Lung (tissue), 17 donors: ENCODE measurements at places on chromosomes 16 and 17. TPM values are rescaled to one million over a fixed set of nuclear protein-coding genes. Genes with fewer than 3 reads are reported as not detected.

DNA sequence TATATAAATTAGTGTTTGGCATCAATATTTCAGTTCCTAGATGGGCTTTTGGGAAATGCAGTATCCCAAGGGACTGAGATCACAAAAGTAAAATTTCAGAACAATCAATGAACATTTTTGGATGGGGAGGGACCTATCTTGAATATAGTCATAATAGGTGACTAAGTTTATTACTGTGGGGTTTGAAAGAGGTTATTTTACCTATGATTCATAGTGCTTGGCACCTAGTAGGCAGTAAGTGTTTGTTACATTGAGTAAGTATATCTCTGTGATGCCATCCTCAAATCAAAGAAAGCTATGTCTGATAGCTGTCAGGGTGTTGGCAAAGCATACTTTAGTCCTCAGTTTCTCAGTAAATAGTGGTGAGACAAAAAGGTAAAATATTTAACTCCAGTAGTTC is 36.9 kb downstream of the ZNF207 start:
- no peaks in the 10 kb centered on the region for H3K27me3 ChIP-seq
- no peak for DNase-seq
- H3K36me3 ChIP-seq: peaks cover 11% of the 10 kb centered on the region

DNA sequence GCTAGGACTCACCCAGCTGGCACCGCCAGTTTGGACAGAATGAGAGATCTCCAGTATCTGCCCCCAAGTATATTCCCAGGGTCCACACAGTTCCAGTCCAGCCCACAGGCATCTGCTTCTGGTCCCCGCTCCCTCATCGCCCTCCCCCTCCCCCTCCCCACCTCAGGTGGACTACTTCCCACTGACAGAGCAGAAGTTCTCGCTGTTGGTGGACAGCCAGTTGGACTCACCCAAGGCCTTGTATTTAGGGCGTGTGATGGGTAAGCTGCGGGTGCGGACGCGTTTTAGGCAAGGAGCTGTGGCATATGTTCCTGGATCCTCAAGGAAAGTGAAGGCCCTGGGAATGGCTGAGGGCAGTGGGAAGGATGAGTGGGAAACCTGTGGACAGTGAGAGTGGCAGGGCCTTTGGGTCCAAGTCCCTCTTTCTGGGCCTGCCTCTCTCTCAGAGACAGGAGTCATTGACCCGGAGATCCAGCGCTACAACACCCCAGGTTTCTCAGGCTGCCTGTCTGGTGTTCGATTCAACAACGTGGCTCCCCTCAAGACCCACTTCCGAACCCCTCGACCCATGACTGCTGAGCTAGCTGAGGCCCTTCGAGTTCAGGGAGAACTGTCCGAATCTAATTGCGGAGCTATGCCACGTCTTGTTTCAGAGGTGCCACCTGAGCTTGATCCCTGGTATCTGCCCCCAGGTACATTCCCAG is 14.9 kb downstream of the CNTNAP1 start:
- no peak overlapping the region for H3K4me3 ChIP-seq
- peaks cover 12% of the 10 kb centered on the region for H3K36me3 ChIP-seq

DNA sequence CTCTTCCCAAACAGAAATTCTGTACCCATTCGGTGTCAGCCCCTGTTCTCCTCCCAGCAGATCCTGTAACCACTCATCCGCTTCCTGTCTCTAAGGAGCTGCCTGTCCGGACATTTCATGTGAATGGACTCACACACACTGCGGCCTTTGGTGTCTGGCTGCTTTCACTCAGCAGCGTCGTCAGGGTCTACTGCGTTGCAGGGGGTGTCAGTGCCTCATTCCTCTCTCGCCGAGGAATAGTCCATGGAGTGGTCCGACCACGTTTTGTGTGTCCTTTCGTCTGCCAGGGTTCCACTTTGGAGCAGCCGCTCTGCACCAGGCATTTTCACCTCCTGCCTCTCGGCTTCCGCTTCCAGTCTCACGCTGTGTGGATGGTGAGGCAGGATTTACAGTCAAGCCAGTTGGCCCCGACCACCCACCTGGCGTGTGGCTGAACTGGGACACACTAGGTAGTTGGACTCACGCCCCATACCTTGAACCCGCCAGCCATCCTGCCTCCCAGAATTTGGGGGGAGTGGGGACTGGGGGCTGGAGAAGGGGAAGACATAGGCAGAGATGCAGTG is 188.2 kb upstream of the CIBAR2 start:
- peak; percentile 47 for DNase-seq
- H3K36me3 ChIP-seq: no peaks in the 10 kb centered on the region
- no peak overlapping the region for H3K4me3 ChIP-seq
- H3K4me1 ChIP-seq: peaks cover 32% of the 10 kb centered on the region
- no peaks in the 10 kb centered on the region for H3K27me3 ChIP-seq

DNA sequence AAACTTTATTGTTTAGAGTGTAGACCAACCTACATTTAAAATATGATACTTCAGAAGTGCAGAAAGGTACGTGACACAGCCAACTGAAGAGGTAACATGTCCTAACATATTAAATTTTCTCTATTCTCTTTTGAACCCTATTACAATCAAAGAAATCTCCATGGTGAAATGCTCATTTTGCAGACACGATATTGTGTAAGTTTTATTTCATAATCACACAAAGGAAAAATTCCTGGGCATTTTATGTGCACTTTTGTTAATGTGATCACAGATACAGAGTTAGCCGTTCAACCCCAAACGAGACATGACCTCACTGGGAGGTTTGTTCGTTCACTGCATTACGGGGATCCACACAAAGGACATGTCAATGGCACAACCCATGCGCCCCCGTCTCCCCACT is 21.8 kb downstream of the KCNJ16 start:
- H3K27ac ChIP-seq: no peak overlapping the region
- H3K4me1 ChIP-seq: peaks cover 1% of the 10 kb centered on the region
- H3K36me3 ChIP-seq: no peaks in the 10 kb centered on the region
- H3K4me3 ChIP-seq: no peak overlapping the region
- H3K27me3 ChIP-seq: no peaks in the 10 kb centered on the region

GRCh38 chr17:55186937-55187770 is 77.6 kb upstream of the HLF start:
- DNase-seq: no peak
- no peaks in the 10 kb centered on the region for H3K27me3 ChIP-seq
- H3K27ac ChIP-seq: no peak overlapping the region
- no peak overlapping the region for H3K4me3 ChIP-seq
- peaks cover 1% of the 10 kb centered on the region for H3K4me1 ChIP-seq

DNA sequence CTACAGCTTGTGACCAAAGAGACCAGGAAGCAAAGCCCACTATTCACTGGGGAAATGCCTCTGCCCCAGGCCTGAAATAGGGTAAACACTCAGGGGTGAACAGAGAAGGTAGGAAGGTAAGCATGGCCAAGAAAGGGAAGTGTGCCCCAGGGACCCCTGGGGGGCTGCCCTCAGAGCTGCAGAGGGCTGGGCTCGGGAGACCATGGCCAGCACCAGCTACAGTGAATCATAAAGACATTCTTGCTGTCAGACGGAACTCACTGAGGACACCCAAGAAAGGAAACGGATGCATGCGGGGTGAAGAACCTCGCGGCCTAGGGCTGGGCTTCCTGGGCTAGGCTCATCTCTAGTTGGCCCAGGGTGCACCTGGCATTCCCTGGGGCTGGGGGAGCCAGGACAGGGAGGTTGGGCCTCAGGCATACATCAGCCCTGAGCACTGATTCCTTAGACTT is 9.6 kb downstream of the HIC1 start:
- H3K4me1 ChIP-seq: peaks cover 36% of the 10 kb centered on the region
- DNase-seq: peak; percentile 33
- H3K27ac ChIP-seq: peak overlapping the region; percentile 59
- H3K27me3 ChIP-seq: no peaks in the 10 kb centered on the region
- H3K36me3 ChIP-seq: peaks cover 29% of the 10 kb centered on the region

GRCh38 chr17:31388770-31389656 is 2.5 kb upstream of the RAB11FIP4 start:
- no peaks in the 10 kb centered on the region for H3K4me1 ChIP-seq
- H3K36me3 ChIP-seq: no peaks in the 10 kb centered on the region
- no peak overlapping the region for H3K27ac ChIP-seq
- no peak for DNase-seq
- no peak overlapping the region for H3K4me3 ChIP-seq
- no peaks in the 10 kb centered on the region for H3K27me3 ChIP-seq

DNA sequence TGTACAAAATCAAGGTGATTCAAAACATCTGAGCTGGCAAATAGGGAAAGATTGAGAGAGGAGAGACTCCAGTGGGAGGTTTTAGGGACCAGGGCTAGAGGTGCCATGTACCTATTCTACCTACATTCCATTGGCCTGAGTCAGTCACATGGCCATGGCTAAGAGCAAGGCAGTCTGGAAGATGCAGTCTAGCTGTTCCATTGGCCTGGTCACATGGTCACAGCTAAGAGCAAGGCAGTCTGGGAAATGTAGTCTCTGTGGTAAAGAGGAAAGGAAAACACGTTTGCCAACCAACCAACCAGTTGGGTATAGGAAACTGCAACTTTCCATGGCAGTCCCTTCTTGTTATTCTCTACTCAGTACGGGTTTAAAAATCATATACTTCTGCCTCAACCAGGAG is 369.1 kb downstream of the XYLT1 start:
- no peak overlapping the region for H3K27ac ChIP-seq
- no peak for DNase-seq
- no peak overlapping the region for H3K4me3 ChIP-seq

DNA sequence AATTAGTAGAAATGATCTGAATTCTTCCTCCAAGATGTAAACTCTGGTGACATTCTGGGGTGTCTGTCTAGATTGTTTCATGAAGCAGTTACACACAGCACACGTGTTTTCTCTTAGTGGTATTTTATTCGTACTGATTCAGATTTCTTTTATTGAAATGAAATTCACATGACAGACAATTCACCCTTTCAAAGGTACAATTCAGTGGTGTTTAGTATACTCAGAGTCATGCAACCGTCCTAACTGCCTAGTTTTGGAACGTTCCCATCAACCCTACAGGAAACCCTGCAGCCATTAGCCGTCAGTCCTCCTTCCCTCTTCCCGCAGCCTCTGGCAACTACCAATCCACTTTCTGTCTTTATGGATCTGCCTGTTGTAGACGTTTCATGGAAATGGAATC is 8.8 kb downstream of the WFDC1 start:
- DNase-seq: no peak
- H3K27me3 ChIP-seq: no peaks in the 10 kb centered on the region
- no peak overlapping the region for H3K27ac ChIP-seq
- peaks cover 23% of the 10 kb centered on the region for H3K4me1 ChIP-seq

The PHB1 gene
- total RNA-seq: 51.2 TPM

The ASIC2 gene
- total RNA-seq: 0.14 TPM
